ENCODE measurements at places on chromosomes 5 and 9.

GRCh38 chr5:59042201-59043055 lies 459.6 kb downstream of the RAB3C start:
- no peak for DNase-seq

GRCh38 chr9:78038620-78039300 lies 7.1 kb upstream of the GNAQ start:
- DNase-seq, result no peak

- no peak for DNase-seq
These were observed 31.4 kb downstream of the COL27A1 start for GRCh38 chr9:114186605-114187289.

GRCh38 chr5:109558952-109559351 lies 130.8 kb upstream of the MAN2A1 start:
- DNase-seq, result no peak

DNA sequence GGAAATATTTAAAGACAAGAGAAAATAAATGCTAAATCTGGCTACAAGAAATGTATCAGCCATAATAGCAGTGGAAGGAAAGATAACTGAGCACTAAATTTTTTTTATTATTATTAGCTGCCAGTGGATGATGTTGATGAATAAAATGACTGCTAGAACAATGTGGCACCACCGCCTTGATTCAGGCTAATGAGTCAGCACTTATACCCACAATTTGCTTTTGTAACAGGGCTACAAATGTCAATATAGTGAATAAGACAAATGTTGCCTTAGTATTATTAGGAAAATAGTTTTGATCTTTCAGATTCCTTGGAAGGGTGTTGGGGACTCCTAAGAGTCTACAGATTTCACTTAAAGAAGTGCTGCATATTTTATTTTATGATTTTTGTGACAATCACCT lies 555.2 kb upstream of the GRAMD2B start:
- no peak for DNase-seq

DNA sequence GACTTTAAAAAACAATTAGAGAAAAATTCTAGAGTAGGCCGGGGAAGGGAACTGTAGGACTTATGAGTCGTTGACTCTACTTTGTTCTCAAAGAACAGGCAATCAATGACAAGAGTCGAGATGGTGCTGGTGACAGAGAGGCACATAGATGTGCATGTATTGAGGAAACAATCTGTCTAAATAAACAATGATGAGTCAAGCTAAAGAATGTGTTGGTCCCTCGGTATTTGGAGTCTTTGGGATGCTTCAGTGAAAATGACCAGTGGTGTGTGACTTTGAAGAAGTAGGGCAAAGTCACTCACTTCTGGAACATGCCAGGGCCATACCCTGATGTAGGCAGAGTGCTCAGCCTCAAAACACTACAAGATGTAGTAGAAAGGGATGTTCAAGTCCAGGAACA lies 288.1 kb upstream of the PANK3 start:
- no peak for DNase-seq

GRCh38 chr9:125654121-125654520 lies 52.9 kb downstream of the MAPKAP1 start:
- no peak for DNase-seq

DNA sequence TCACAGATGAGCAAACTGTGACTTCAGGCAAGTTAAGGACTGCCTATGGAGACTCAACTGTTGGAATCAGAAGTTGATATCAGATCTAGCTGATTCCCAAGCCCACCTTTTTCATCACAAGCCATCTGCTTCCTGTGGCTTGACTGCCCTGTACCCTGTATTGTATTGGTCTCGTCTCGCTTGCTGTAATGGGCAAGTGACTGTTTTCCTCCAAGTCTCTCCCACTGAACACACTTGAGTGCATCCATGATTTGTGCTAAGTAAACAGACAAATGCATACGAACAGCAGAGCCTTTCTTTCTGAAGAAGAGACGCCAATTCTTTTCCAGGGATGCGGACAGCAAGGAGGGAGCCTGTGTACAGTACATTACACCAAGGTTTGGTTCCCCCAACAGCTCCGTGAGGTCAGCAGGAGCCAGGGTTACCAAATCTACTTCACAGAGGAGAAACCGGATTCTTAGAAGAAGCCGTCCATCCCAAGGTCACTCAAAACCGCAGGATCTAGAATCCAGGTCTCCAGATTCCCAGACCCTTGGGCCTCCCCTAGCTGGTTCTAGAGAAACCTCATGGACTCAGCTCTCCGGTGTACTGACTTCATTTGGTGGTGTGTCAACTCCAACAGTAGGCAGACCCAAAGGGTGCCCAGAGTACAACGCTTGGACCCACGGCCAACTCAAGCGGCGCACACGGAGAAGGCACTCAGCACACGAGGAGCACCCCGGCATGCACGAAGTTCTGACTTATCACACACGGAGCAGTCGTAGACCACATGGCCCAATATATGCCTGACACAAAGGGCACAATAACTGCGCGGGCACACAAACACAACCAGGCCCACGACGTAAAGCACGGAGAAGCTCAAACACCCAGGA lies 1.1 kb downstream of the BAG1 start:
- no peak for DNase-seq

DNA sequence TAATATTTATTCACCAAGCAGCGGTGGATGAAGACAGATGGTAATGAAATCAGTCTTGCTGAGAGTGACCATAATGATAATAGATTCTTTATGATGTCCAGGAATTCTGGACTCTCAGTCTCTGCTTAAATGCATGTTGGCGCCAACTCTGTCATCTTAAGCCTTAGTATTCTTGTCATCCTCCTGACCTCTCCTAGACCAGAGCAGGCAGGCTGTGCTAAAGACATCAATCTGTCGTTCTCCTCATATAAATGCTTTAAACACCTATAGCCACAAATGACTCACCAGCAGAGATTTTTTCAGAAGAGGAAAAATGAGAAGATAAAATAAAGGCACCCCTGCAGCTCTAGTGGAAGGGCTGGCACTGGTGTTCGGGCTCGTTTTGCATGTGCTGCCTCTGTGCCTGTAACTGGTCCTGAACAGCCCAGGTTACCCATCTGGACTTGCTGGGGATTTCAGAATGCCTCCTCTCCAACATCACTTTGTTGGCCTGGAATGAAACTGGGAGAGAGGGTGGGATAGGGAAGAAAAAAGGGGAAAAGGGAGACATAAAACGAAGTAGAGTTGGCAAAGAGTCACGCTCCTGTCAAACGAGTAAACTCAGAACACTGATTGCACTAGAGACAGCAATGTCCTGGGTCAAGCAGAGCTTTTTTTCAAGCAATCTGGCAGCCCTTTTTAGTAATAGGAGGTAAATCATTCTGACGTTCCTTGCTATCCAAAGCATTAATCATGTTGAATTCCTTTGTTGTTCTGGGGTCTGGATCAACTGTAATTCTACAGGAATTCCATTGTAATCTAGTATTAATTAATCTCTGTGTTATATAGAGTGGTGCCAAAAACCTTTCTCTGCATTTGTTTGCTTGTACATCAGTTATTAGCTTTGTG lies 195.5 kb upstream of the CLINT1 start:
- DNase-seq, result no peak

DNA sequence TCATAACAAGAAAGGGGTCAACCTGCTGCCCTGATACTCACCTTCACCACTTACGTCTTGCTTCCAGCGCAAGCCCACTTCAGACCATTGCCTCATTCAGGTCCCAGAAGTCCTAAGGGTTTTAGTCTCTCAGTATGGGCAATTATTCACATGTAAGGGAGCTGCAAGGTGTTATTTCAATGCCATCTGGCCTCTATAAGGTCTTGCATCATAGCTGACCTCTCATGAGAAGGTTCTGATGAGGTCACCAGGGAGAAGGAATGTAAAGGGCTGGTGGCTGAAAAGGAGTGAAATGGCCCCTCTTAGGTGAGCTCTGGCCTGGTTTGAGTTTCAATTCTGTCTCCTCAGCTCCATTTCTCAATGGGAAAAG lies 1.5 kb upstream of the MARCHF3 start:
- no peak for DNase-seq

DNA sequence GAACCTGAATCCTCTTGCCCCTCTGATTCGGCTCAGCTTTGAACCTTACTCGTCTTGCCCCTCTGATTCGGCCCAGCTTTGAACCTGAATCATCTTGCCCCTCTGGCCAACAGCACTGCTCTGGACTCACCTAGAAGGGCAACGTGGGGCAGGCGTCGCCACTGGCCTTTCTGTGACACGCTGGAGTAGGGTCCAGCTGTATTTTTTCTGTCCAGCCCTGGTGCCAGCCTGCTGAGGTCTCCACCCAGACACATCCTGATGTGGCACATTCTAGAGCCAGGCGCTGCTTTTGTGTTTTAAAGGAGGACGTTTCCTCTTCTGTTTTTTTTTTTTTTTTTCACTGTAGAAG lies 15.2 kb upstream of the CPEB4 start:
- no peak for DNase-seq

DNA sequence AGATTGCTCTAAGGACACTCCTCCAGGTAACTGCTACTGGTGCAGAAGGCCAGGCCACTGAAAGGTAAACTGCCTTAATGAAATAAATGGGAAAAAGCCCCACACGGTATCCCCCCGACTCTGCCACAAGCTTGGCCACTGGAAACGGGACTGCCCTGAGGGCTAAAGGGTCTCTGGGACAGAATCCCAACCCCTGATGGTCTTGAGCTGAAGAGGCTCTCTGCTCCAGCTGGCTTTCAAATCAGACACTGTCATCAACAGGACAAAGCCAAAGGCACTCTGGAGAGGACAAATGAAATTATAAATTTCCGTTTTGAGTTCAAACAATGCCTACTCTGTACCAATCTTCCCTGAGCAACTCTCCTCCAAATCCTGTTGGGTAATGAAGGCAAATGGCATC lies 33.6 kb upstream of the HMGCR start:
- DNase-seq, result no peak

DNA sequence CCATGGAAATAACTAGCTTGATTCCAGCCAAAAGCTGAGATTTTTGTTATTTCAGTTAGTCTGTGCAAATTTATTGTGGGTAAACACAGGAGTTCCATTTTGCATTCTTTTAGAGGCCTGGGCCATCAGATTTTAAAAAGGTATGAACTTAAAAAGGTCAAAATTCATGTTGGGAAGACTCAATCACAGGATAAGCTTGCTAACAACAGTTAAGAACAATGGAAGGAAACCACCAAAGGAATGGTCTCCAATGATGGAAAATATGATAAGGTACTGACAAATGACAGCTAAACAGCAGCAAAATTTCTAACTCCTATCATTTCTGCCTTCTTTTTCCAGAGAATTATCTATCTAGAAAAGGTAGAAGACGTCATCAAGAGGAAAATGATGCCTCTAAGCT lies 16.0 kb downstream of the ABITRAM start:
- no peak for DNase-seq

DNA sequence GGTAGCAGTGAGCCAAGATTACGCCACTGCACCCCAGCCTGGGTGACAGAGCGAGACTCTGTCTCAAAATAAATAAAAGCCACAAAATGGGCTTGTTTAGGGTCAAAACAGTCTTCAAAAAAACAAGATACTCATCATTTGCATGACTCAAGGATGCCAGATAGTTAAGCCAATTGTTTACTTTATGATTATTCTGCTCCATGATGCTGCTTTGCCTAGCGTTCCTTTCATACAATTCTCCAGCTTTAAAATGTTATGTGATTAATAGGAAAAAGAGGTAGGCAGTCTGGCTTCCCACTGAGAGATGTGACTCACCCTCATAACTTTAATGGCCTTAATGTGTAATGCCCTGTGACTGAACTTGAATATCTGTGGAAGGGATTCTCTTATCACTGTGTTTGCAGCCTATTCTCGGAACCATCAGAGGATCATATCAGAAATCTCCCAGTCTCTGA lies 364.6 kb upstream of the TRPC7 start:
- DNase-seq, result no peak

GRCh38 chr9:12735665-12736064 lies 39.2 kb upstream of the LURAP1L start:
- no peak for DNase-seq

DNA sequence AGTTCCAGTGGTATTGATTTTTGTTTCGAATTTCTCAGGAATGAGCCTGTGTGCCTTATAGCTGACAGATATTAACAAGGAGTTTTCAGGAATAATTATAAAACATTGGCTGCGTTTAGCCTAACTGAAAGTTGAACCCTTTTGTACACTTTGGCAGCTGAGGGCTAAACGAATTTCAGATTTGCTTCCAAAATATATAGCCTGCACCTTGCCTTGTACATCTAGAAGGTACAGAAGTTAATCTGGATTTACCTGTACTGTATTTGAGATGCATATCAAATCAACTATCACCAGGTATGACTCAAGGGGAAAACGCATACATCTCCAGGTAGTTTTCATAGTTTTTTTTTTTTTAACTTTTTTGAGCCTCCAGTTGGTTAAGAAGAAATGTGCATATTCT lies 1.9 kb upstream of the MSX2 start:
- DNase-seq, result no peak

DNA sequence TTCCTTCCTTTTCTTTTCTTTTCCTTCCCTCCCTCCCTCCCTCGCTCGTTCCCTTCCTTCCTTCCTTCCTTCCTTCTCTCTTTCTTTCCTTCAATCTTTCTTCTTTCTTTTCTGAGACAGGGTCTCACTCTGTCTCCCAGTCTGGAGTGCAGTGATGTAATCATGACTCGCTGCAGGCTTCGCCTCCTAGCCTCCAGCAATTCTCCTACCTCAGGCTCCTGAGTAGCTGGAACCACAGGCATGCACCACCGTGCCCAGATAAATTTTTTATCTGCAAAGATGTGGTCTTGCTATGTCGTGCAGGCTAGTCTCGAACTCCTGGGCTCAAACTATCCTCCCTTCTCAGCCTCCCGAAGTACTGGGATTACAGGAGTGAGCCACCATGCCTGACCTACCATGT lies 81.4 kb downstream of the SPATA31C2 start:
- DNase-seq, result no peak

DNA sequence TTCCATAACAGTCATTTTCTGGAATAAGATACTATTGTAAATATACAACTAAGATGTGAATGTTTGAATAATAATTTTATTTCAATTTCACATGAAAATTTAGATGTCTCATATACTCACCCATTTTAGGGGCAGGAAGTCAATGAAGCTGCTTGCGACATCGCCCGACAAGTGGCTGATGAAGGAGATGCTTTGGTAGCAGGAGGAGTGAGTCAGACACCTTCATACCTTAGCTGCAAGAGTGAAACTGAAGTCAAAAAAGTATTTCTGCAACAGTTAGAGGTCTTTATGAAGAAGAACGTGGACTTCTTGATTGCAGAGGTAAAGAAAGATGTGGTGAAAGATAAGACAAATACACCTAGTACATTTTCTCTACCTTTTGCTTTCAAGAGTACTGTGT lies 8.6 kb downstream of the BHMT start:
- DNase-seq, result no peak

GRCh38 chr5:34918025-34918424 lies 2.5 kb downstream of the BRIX1 start:
- no peak for DNase-seq

DNA sequence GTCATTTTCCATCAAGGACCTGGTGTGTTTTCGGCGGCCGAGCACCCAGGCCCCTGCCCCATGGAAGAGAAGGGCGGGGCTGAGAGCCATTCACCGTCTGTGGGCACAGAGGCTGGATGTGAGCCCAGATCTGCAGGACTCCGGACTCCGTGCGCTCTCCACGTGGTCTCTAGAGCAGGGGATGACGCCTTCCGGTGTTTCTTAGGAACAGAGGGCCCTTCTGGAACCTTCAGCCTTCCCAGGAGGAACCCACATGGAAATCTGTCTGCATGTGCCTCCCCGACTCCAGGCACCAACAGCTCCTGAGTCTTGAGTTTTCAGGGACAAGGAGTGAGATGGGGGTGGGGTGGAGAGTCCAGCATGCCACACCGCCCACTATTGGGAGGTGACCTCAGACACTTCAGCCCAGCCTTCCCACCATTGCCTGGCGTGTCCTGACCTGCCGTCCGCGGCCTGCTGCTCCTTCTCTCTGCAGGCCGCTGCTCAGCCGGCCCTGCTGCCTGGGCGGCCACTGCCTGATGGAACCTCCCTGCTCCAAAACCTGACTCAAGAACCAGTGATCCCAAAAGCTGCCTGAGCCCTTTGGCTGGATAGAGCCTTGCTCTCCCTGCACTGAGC lies 2.4 kb upstream of the RXRA start:
- DNase-seq, result no peak
